Activated CD4-positive, CD25-positive, alpha-beta regulatory T cell treated with anti-CD3 and anti-CD28 coated beads, Interleukin-2, amount 50 U/mL, for 24 hours (primary cell): ENCODE measurements at places on chromosomes 2 and 18.

DNA sequence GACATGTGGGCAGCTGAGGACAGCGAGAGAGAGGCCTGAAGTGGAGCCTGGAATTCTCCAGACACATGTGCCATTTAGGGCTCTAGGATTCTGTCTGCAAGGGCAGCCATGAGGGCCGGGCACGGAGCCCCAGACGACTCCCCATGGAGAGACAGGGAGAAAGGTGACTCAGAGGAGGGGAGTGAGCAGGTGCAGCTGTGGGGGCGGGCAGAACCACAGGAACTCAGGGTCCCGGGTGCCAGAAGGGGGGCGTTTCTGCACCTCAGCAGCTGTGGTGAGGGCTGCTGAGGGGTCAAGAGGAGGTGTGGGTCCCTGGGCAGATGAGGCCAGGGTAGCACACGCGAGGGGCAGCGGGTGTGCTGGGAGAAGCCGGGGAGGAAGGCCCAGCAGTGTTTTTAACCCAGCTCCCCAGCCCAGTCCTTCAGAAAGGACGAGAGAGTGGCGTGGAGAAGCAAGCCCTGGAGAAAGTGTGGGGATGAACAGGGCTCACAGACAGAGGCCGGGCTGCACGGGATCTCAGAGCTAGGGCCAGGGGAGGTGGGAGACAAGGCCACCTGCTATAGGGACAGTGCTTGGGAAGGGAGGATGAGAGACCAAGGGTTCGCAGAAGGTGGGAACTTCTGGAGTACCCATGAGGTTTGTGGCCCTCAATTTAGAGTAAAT, 7.6 kb downstream of the GPR17 start:
- no peak for ATAC-seq

GRCh38 chr2:29223851-29224692, 108.9 kb downstream of the CLIP4 start:
- no peak for ATAC-seq

DNA sequence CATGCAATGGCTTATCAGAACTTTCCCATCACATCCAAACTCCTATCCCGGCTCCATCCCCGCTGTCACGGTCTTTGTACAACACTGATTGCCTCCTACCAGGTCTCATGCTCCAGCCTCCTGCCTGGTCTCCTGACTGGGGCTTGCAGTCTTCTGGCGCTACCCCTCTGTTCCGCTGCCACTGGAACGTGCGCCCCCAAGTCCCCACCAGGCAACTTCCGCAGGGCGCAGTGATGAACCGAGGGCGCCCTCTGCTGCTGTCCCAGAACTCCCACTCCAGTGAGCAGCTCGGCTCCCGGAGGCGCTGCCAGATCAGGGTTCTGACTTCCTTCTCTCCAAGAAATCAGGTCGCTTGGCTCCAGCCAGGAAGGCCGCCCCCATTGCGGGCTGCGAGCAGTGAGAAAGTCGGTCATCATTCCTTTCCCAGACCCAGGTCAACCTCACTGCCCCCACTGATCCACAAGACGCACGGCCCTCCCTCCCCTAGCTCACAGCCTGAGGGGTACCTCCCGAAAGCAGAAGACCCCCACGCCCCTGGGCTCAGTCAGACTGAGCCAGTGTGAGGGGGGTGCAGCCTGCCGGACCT, 43.9 kb upstream of the RAB11FIP5 start:
- ATAC-seq: peak; percentile 49

- peak; percentile 96 for ATAC-seq
Measured at GRCh38 chr2:196101325-196101991, 32.8 kb upstream of the DNAH7 start.

- ATAC-seq: no peak
Measured at GRCh38 chr2:109549016-109549590, 64.7 kb downstream of the SEPTIN10 start.

DNA sequence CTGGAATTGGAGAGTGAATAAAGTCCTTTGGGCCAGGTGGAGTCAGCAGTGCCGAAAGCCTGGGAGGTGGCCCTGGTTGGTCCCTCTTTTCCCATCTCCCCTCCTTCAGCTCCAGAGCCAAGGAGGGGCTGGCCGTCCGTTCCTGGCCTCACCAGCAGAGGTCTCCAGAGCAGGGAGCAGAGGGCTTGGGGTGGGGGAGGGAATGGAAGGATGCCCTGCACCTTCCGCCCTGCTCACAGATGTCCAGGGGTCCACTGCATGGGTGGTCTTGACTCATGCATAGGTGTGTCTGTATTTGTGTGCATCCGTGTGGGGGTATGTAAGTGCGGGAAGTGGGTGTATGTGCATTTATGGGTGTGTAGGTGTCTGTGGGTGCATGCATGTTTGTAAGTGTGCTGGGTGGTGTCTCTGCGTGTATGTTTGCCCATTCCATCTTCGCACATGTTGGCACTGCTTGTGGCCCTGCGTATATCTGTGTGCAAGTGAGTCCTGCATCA, 201.8 kb downstream of the ZFP36L2 start:
- ATAC-seq: no peak

DNA sequence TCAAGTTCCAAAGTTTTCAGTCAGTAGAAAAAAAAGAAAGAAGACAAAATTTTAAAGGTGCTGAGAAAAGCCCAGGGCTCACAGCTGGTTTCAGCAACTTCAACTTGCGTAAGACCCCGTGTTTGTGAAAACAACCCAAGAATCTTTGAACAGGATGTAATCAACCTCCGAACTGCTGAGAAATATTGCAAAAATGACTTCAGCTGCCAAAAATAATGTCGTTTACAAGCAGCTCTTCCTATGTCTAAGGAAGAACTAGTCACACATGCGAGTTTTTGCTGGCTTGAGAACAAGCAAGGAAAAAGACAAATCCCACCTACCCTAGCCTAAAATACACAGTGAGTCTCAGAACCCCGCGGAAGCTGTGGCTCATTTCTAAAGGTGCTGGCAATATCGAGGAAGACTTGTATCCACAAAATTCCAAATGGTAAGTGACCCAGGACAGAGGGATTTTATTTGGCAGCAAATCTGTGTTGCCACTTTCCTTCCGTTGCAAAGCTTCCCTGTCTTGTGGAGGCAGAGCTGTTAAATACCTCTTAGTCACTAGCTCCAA, 59.8 kb upstream of the SLC8A1 start:
- ATAC-seq: no peak

DNA sequence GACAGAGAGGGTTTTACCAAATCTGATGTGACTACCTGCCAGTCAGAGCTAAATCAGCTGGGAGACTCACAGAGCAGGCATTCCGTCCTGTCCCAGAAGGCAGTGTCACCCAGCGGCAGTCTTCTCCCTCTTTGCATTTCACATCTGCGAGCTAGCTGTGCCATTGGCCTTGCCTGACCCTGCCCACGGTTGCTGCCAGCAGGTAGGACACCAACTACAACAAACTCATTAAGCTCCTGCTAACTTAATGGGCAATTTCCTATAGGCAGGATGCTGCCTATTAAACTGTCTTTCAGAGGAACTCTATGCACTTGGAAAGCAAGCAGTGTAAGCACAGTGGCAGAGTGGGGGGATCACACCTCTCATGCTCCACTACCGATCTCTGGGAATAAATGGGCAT, 116.4 kb upstream of the CAPN13 start:
- ATAC-seq: no peak

GRCh38 chr18:58581265-58581664, 47.6 kb downstream of the ALPK2 start:
- no peak for ATAC-seq

DNA sequence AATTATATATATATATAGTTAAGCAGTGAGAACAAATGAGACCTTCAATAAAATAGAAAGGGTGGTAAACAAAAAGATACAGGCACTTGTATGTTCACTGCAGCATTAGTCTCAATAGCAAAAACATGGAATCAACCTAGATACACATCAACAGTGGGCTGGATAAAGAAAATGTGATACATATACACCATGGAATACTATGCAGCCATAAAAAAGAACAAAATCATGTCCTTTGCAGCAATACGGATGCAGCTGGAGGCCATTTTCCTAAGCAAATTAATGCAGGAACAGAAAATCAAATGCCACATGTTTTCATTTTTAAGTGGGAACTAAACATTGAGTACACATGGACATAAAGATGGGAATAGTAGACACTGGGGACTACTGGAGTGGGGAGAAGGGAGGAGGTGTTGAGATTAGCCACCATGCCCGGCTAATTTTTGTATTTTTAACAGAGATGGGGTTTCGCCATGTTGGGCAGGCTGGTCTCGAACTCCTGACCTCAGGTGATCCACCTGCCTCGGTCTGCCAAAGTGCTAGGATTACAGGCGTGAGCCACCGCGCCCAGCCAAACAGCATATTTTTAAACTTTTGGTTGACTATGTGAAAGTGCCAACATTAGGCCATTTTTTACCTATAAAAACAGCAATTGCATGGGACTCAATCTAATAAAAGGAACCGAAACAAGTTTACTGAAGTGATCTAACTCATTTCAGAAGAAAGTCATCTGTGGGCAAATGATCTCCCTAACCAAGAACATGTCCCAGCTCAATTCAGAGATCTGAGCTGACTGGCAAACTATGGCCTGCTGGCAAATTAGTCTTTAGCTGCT, 23.7 kb downstream of the ICA1L start:
- no peak for ATAC-seq

GRCh38 chr2:74682501-74682900, 28.5 kb downstream of the SEMA4F start:
- no peak for ATAC-seq

DNA sequence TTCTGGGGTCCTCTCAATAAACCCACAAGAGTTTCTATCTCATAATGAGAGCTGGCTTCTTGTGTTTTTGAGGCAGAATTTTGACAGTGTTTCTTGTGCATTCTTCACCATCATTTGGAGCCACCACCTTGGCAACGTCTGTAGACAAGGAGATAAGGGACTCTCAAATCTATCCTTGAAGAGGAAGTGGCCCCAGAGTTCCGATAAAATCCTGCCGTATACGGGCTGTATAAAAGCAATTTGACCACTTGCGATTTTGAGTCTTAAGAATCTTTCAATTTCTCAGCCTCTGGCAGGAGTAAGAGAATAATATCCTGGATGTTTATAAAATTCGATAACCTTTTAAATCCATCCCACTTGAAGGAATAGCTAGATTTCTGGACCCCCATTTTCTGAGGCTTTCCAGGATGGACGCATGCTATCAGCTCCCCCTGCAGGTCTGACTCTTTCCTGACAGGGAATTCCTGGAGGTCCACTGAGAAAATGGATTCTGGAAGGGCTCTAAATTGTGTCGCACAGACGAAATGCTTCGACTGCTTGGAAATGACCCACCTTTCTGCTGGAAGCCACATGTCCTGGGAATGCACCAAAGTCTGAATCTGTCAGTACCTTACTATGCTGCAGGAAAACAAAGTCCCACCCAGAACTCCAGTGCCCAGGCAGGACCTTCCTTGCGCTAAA, 54.1 kb downstream of the E2F6 start:
- ATAC-seq: no peak

- ATAC-seq: no peak
Measured at GRCh38 chr2:96816836-96817702, 1.0 kb downstream of the CNNM3 start.

DNA sequence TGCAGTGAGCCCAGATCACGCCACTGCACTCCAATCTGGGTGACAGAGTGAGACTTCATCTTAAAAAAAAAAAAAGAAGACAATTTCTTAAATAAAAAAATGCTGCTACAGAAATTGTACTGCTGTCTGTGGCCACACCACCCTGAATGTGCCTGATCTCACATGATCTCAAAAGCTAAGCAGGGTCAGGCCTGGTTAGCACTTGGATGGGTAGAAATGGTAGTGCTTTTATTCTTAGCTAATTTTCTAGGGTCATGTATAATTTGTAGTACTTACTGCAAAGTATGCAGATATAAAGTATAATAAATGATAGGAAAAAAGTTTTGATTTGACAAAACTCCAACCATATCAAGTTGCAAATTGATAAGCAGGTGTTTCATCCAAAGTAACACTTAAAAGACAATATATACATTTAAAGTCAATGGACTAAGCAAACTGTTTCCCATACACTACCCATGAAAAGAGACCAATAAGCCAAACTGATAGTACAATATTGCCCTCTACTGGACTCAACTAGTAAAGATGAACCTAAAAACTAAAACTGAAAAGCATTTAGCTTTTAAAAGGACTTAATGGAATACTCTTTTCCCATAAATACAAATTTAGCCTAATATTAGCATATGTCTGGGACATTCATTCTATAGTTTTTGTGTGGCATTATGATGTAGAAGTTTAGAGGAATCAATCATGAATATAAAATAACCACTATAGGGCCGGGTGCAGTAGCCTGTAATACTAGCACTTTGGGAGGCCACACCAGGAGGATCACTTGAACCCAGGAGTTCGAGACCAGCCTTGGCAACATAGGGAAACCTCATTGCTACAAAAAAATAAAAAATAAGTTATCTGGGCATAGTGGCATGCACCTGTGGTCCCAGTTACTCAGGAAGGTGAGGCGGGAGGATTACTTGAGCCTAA, 18.6 kb upstream of the PEX13 start:
- peak; percentile 63 for ATAC-seq

DNA sequence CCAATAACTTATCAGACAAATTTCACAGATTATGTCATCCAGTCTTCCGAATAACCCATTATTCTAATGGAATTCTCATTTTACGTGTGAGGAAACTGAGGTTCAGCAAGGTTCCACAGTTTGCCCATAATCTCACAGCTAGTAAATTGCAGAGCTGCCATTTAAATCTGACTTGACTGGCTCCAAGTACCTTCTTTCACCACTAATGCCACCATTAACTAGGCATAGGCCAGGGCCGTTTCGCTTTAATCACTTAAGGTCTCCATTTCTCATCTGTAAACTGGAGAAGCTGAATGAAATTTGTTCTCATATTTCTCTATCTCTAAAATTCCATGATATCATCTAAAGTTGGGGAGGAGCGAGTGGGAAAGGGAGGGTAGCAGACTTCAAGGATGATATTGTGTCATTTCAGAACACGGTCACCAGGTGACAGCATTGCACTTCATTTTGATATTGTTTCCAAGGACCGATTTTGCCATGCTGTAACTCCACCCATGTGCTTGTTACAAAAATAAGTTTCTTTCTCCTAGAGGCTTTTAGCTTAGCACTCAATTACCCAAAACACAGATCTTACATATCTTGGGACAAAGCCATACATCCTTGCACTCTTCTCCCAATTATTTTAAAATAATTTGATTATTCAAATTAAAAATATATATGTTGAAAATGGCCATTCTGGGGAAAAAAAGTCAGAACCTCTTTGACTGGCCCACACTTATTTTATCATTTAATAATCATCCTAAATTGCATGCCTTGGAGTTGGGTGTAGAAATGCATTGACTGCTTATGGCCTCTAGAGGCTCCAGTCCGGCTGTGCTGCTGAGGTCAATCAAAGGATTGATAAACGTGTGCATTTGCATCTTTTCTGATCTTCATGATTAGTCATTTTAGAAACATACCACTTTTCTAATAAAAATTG, 123.8 kb downstream of the AKAIN1 start:
- peak; percentile 38 for ATAC-seq

DNA sequence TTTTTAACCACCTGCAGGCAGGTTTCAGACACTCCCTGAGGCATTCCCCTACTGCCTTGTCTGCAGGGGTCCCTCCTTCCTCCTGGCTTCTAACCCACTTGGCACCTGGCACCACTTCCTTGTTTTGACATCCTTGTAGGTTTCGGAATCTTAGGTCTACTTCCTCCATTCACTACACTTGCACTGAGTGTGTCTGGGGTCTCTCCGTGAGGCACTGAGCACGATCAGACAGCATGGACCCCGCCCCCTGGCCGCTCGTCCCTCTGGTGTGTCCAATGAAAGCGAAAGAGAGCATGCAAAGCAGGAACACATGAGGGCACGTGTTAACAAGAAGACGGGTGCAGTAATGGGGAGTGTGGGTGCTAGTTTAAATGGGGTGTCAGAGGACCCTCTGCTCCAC, 63.8 kb downstream of the HAUS1 start:
- ATAC-seq: peak; percentile 81
